Activated naive CD8-positive, alpha-beta T cell treated with anti-CD3 and anti-CD28 coated beads, Interleukin-2, amount 10 ng/mL, durations not matched to agents 7 days and 5 days (primary cell): ENCODE measurements at places on chromosomes 4 and X. TPM values are rescaled to one million over a fixed set of nuclear protein-coding genes. Genes with fewer than 3 reads are reported as not detected.

Gene WDR1
- 372 TPM for total RNA-seq

GRCh38 chr4:807792-808191 is 18.1 kb downstream of the CPLX1 start:
- DNase-seq: no peak

DNA sequence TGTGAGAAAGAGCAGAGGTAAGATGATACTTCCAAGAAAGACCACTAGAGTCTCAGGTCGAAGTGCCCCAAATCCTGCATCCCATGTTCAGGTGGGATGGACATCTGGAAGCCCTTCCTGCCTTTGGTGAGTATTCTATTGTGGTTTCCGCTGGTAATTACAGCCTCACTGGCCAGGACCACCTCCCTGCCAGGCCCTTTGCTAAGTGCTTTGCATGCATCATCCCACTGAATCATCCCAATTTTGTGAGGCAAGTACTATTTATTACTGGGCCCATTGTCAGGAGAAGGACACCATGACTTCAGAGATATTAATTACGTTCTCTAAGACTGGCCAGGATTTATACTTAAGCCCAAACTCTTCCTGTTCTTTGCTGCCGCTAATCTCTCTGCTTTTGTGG is 10.7 kb upstream of the PASD1 start:
- DNase-seq: no peak

- DNase-seq: no peak
Measured at GRCh38 chr4:176872461-176872860, 79.7 kb upstream of the VEGFC start.

DNA sequence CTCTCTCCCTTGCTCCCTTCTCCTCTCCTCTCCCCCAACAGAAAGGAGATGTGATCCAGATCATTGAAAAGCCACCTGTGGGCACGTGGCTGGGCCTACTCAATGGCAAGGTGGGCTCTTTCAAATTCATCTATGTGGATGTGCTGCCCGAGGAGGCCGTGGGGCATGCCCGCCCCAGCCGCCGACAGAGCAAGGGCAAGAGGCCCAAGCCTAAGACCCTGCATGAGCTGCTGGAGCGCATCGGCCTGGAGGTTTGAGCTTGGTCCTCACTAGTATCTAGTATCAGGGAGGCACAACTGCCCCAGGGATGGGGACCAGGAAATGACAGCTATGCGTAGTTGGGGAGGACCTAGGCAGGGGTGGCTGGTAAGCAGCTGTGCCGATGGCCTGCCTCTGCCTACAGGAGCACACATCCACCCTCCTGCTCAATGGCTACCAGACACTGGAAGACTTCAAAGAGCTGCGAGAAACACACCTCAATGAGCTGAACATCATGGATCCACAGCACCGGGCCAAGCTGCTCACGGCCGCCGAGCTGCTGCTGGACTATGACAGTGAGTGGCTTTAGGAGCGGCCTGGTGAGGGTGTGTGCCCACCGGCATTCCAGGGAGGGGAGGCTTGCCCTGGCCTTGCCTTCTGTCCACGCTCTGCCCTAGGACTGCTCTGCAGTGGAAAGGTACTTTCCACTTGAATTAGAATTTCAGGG is 13.0 kb downstream of the SASH3 start:
- DNase-seq: no peak

Gene GLRA2
- total RNA-seq: not detected
